ENCODE measurements at places on chromosomes 5 and 9.

- DNase-seq, result no peak
Observed at GRCh38 chr5:84260140-84260539, 124.5 kb downstream of the EDIL3 start.

- DNase-seq, result no peak
Observed at GRCh38 chr5:139474890-139475791, 4.3 kb downstream of the SMIM33 start.

DNA sequence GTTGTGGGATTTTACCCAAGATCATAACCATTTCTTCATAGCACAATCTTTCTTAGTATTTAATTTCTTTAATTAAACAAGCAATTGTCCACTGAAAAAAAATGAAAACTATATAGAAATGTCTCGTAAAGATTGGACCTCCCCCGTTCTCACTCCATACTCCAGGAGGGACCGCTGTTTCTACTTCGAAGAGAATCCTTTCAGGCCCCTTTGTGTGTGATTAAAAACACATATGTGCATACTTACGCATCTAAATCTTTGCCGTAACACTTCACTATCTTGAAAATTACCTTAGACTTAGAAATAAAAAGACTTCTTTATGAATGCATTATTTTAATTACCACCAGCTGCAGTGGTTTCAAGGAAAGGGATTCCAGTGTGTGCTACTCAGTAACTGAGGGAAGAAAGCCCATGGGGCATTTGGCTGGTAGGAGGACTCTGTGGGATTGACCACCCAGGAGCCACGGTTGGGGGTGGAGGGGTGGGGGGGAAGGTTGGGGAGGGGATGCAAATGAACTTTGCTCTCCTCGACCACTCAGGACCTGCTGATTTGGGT is 209.1 kb downstream of the FAM114A2 start:
- no peak for DNase-seq

- no peak for DNase-seq
Observed at GRCh38 chr9:34254141-34254913, 74.7 kb downstream of the KIF24 start.

DNA sequence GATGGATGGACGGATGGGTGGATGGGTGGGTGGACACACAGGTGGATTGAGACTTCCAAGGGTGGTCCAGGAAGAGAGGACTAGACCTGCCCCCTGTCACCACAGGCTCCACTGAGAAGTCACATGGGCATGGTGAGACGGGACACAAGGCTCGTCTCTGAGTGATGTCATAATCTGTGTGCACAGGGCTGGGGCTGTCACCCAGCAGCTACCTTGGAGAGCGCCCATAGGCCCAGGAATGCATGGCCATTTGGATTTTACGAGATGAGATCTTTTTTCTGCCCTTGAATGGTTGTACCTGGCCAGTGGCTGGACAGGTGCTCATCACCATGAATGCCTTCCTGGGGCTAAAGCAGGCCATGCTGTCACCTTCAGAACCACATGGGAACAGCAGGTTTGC is 3.1 kb downstream of the OLFM1 start:
- DNase-seq, result no peak

GRCh38 chr5:89722538-89722937 is 687.0 kb downstream of the CETN3 start:
- DNase-seq, result no peak

- DNase-seq, result no peak
Observed at GRCh38 chr5:4335078-4335477, 739.4 kb downstream of the IRX1 start.

DNA sequence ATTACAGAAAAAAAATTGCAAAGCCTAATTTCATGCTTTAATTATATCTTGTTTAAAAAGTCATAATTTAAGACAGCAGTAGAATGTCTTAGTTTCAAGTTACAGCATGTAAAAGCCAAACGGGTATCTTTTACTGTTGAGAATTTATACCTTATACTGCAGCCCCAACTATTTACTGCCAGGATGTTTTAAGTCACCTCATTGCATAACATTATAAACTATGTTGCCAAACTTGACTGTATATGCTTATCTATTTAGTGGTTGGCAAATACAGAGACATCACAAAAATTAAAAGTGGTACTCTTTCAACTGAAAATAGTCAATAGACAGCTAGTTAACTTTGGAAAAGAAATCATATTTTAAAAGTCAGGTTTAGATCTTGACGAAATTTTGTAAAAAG is 119.5 kb downstream of the EDIL3 start:
- no peak for DNase-seq
